Smooth muscle cell of the umbilical artery (primary cell): ENCODE measurements at places on chromosomes 4 and X. TPM values are rescaled to one million over a fixed set of nuclear protein-coding genes. Genes with fewer than 3 reads are reported as not detected.

Gene TMSB15B
- total RNA-seq = 1.2 and 4.8 TPM in 2 replicates

Gene PRKX
- 10.1 and 22.7 TPM in 2 replicates for total RNA-seq

Gene APOOL
- 7.1 and 19.1 TPM in 2 replicates for total RNA-seq

Gene NCAPG
- 2.1 and 20.7 TPM in 2 replicates for total RNA-seq

Gene HTRA3
- total RNA-seq = 0.42 and 12.5 TPM in 2 replicates

Gene ZGRF1
- 3.9 and 8.3 TPM in 2 replicates for total RNA-seq
